Activated CD8-positive, alpha-beta memory T cell treated with anti-CD3 and anti-CD28 coated beads, Interleukin-2, amount 50 U/mL, for 4 hours (primary cell): ENCODE measurements at places on chromosomes 5 and 9.

DNA sequence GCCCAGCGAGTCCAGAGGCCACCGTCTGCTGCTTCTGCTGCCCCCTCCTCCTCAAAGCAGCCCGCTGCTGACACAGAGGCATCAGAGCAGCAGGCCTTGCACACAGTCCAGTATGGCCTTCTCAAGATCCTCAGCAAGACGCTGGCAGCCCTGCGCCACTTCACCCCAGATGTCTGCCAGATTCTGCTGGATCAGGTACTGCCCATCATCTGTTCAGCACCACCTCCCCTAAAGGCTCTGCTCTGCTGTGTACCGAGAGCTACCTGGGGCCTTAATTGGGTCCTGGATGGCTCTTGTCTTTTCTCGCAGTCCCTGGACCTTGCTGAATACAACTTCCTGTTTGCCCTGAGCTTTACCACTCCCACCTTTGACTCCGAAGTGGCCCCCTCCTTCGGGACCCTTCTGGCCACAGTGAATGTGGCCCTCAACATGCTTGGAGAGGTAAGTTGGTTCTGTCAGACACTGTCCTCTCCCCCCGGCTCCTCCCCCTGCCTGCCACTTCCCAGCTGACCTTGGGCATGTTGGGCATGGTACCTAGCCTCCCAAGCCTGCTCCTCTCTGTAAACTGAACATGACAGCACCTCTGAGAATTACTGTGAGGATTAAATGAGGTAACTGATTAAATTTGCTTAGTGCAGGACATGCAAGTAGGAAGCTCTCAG lies 22.7 kb downstream of the SH3GLB2 start:
- DNase-seq, result no peak

- DNase-seq, result no peak
Measured at GRCh38 chr5:176725521-176726280, 78.4 kb downstream of the TSPAN17 start.

DNA sequence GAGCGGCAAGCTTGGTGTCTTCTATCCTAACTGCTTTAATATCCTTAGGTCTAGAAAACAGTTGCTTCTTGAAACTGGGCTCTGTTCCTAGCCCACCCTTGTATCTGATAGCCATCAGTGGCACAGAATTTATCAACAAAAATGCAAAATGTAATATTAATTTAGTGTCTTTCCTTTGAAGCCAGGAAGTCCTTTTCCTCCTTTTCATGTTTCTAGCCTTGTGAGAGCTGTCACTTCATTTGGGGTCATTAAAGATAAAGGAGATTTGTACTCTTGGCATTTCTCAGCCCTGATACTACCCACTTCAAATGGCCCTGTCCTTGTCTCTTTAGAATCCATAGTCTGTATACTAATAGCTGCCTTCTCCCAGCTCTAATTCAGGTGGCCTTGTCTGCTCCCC lies 111.0 kb downstream of the GAS1 start:
- no peak for DNase-seq

DNA sequence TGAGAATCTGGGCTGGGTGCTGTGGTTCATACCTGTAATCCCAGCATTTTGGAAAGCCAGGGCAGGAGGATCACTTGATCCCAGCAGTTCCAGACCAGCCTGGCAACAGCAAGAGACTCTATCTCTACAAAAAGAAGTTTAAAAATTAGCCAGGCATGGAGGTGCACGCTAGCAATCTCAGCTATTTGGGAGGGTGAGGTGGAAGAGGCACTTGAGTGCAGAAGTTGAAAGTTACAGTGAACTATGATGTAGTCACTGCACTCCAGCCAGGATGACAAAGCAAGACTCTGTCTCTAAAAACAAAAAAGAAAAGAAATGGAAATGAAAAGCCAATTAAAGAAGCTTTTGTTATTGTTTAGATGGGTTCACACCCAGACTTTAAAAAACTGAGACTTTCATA lies 131.6 kb upstream of the RASA1 start:
- no peak for DNase-seq

DNA sequence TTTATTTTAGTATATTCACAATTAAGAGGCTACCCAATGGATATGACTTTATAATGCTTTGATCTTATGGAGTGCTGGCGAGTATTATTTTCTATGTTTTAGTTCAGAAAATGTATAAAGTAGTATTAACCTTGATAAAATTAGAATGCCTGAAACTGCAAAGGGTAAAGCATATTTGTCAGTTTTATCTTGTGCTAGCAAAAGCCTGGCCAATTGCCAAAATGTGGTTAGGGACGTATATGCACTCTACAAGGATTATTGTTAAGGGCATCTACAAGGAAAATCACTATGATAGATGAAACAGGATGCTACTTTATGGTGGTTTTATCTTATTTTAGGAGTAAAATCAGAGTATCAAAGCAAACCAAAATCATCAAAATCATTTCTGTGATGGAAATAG lies 281.7 kb downstream of the CCDC171 start:
- DNase-seq, result no peak
